ENCODE measurements at places on chromosomes 2 and 18. TPM values are rescaled to one million over a fixed set of nuclear protein-coding genes. Genes with fewer than 3 reads are reported as not detected.

RAPH1 gene
- 40.3 TPM for total RNA-seq

DNA sequence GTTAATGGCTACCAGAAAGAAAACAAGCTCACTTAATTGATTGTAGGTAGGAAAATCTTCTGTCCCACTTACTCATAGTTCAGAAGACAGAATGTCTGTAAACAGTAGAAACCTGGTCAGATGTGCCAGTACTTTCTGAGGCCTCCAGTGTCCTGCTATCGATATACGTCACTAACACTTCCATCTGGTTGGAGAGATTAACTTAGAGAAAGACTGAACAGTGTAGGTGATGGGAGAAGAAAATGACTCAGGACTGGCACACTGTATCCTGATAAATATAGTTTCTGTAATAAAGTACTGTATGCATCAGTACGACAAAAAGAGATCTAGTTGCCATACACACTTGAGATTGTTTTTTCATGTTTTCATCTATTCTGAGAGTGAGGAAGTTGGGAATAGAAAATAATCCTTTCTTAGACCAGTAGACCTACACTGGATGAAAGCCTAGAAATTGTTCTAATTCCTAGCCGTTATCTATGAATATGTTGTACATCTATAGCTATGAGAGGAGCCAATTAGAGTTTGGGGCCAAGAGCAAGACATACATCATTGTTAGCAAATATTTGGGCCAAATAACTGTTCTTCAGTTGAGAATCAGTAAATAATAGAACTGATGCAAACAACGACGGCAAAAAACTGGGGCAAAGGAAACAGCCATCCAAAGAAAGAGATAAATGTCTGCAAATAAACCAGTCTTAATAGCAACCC, 105.9 kb downstream of the NAT8 start:
- H3K27me3 ChIP-seq = no peaks in the 10 kb centered on the region
- no peaks in the 10 kb centered on the region for H3K4me1 ChIP-seq
- no peak overlapping the region for H3K27ac ChIP-seq
- H3K36me3 ChIP-seq = peaks cover 6% of the 10 kb centered on the region

GRCh38 chr2:221572219-221572820, at the start of gene EPHA4:
TSS of gene EPHA4 (minus strand) at chr2:221572304. CDS start at chr2:221572248, 56 bp downstream.
- peak within 1 kb of the TSS; percentile 96 for H3K4me3 ChIP-seq
- H3K4me1 ChIP-seq = peaks cover 18% of the 10 kb centered on the region
- peak; percentile 87 for DNase-seq
- H3K27me3 ChIP-seq = peaks cover 26% of the 10 kb centered on the region
- no peaks in the 10 kb centered on the region for H3K36me3 ChIP-seq

DNA sequence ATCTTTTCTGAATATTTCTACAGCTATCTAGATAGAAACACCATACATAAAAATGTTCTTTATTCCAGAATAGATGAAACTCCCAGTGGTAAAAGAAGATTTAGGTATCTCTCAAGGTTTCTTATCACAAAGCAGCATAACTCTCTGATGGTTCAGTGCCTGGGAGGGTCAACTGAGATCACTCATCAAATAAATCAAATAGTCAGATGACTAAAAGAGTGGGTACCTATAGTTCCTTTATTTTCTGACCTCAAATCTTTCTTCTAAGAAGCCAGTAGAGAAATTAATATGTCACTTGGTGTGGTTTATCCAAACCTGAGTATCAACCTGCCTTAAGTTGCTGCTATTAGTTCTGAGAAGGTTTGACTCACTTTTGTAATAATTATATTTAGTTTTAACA, 120.9 kb downstream of the TMEFF2 start:
- H3K27me3 ChIP-seq = no peaks in the 10 kb centered on the region
- H3K36me3 ChIP-seq = no peaks in the 10 kb centered on the region
- no peak overlapping the region for H3K4me3 ChIP-seq
- DNase-seq = no peak

- peaks cover 11% of the 10 kb centered on the region for H3K4me1 ChIP-seq
- H3K4me3 ChIP-seq = no peak overlapping the region
- no peaks in the 10 kb centered on the region for H3K36me3 ChIP-seq
- no peak for DNase-seq
- no peak overlapping the region for H3K27ac ChIP-seq
Measured at GRCh38 chr18:24370120-24370519, 27.5 kb downstream of the OSBPL1A start.

Data from PC-3 (cell line).